ENCODE measurements at places on chromosomes 12 and 14.

GRCh38 chr12:46370792-46371717, 1.5 kb downstream of the SLC38A2 start:
- peak; percentile 91 for DNase-seq

DNA sequence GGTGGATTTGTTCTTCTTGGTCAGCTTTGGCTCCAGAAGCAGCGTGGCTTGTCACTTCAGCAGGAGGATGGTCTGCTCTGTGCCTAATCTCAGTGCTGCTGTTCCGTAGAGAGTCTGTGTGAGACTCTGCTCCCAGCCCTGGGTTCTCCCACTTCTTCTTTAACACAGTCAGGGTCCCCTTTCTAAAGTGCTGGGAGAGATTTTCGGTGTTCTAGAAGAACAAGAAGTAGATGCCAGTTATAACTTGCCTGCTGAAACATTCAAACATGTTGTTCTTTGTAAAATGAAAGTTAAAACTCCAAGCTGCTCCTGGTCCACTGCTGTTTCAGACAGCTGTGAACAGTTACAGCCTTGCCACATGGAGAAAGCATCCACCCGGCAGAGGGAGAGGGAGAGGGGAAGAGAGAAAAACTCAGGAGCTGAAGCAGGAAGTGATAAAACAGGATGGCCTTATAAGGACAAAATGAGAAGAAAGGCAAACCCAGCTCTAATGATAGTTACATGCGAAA, 55.2 kb upstream of the CERS5 start:
- no peak for DNase-seq

GRCh38 chr12:94372461-94372860, 87.2 kb downstream of the CEP83 start:
- DNase-seq: no peak

- DNase-seq: no peak
Measured at GRCh38 chr12:111268738-111269572, 99.9 kb downstream of the PHETA1 start.

- DNase-seq: no peak
Measured at GRCh38 chr12:52461693-52462092, 9.7 kb upstream of the KRT6B start.

DNA sequence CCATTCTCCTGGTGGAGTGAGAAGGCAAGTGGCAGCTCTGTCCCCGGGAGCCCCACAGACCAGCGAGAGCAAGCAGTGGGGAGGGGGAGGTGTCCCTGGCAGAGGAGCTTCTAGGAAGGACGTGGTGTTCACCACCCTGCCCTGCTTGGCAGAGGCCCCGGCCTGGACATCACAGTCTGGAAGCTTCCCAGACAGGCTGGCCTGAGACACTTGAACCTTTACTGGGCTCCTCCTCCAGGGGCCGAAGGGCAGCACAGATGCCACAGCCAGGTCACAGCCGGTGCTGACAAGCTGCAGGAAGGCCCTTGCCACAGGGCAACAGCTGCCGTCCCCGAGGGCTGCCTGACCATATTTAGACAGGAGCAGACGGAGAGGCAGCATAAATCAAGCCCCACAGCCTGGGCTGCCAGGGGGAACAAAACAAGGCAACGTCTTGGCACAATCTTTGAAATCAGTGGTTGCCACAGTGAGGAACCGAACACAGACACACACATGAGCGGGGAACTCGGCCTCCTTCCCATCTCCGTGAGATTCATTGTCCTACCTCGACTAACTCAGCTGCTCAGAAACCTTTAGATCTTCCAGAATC, 28.5 kb downstream of the PRIMA1 start:
- DNase-seq: no peak

DNA sequence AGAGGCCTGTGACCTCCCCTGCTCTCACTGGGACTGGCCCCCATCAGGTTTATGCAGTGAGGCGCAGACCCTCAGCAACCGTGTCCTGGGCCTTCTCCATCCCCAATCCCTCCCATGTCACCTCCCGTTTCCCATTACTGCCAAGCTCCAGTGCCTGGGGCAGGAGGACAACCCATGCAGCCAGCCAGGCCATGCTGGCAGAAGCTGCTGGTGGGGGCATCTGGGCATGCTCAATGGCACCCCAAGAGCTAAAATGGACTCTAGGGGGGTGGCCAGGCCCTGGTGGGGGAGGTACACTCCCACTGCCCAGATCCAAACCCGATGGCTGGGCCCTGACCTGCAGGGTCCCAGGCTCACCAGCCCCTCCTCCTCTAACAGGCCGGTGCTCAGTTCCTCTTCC, 20.5 kb upstream of the GPR132 start:
- no peak for DNase-seq

DNA sequence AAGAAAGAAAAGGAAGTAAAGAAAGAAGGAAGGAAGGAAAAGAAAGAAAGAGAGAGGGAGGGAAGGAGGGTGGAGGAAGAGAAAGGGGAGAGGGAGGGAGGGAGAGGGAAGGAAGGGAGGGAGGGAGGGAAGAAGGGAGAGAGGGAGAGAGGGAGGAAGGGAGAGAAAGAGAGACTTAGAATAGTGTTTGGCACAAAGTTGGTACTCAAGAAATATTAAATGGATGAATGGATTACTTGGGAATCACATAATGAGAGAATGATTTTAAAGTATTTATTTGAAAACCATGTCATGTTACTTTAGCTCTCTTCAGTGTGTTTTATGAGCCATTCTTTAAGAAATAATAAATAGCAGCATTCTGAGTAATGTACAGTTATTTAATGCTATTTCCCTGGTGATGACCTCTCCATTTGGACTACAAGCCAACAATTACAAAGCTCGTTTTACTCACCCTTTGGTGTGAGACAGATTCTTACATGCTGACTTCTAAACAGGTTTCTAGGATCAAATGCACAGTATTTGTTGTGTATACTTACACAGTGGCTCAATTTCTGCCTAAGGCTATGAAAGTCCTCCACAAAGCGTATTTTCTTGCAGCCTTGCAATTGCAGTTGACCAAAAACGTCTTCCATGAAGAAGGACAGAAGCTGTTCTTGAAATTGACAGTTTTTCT, 861 bp downstream of the IL26 start:
- DNase-seq: no peak

DNA sequence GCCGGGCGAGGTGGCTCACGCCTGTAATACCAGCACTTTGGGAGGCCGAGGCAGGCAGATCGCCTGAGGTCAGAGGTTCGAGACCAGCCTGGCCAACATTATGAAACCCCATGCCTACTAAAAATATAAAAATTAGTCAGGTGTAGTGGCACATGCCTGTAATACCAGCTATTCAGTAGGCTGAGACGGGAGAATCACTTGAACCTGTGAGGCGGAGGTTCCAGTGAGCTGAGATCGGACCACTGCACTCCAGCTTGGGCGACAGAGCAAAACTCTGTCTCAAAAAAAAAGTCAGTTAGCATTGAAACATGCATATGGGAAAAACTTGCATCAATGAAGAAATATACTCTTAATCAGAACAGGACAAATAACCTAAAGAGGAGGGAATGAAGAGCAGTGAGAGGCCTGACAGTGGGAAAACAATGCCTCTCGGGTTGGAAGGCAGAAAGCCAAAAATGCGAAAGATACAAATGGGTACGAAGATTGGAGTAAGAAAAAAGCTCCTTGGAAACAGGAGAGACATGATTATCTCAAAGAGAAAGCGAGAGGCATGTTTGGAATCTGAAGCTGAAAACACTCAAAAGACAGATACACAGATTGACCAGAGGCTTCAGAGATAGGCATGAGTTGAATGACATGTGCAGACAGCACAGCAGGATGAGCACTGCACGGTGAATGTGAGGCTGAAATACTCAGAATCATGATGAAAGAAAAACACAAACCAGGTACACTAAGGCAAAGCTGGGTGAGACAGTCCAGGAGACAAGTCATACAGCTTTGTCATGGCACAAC, 30.6 kb downstream of the RESF1 start:
- no peak for DNase-seq

DNA sequence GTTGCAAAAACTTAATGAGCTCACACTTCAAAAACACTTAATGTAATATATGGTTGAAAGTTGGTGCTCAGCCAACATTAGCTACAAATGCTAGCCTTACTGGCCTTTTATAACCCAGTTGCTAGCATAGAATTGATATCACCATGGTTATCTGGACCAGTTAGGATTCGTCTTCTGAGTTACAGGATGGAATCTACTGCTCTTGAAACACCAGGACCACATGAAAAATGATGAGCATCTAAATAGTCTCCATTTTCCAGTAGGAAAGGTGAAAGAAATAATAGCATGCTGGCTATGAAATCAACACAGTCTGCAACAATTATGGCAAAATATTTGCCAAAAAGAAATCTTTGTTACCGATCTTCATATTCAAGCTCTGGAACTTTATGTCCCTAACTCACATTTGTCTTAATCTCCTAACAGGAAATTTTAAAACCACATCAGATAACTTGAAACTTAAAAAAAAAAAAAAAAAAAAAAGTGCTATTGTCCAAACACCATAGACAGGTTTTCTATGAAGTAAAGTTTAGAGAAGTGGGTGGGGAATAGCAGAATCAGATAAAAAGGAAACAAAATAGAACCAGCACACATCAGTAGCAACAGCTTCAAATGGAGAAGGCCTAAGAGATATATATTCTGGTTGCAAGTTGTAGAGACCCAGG, 12.6 kb upstream of the CD69 start:
- no peak for DNase-seq

GRCh38 chr14:82759656-82760055, 1226.0 kb upstream of the SEL1L start:
- no peak for DNase-seq

DNA sequence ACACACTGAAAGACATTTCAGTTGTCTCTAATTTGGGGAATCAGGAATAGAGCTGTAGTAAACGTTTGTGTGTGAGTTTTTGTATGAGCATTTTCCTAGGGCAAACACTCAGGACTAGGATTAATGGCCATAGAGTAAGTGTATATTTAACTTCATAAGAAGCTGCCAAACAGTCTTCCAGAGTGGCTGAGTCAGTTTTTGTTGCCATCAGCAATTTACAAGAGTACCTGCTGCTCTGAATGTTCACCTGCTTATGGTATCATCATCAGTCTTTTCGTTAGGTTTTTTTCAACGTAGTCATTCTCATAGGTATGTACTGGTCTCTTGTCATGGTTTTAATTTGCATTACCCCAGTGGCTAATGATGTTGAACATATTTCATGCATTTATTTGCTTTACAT, 30.6 kb upstream of the TRHDE start:
- no peak for DNase-seq

DNA sequence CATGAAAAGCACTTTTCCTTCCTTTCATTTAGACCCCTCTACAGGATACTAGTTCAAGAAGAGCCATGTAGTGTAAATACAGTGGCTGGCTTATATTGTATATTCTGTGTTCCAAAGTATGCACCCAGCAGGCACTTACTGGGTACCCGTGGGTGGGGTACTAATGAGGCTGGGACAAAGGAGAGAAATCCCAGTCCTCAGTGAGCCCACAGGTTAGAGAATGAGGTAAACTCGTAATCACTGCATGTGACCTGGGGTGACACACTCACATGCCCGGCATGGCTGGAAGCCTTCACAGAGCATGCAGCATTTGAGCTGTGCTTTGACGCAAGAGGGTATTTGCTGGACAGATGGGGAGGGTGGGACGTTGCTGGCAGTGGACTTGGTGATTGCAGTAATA, 17.1 kb downstream of the SLC24A4 start:
- no peak for DNase-seq

DNA sequence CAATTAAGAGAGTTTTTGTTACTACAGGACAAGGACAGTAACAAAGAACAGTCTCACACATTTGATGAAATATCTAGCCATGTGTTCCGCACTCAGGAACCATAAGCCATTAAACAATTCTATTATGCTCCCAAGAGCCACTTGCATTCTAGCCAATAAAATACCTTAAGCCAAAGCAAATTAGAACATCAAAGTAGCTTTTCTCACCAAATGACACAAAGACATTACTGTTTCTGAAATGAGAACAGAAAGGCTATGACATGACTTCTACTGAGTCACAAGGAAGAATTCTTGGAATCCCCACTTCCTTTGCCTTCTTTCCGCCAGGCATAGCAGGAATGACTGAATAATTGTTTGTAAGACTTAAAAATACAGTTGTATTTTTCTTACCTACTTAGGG, 445.8 kb downstream of the ATP23 start:
- DNase-seq: no peak

- no peak for DNase-seq
Measured at GRCh38 chr14:90654831-90655276, 161.4 kb downstream of the TTC7B start.

- no peak for DNase-seq
Measured at GRCh38 chr12:92332552-92332951, 186.9 kb upstream of the BTG1 start.

GRCh38 chr12:79156846-79157463, 292.4 kb downstream of the SYT1 start:
- DNase-seq: no peak

GRCh38 chr14:51933191-51933590, 56.2 kb upstream of the RTRAF start:
- no peak for DNase-seq

DNA sequence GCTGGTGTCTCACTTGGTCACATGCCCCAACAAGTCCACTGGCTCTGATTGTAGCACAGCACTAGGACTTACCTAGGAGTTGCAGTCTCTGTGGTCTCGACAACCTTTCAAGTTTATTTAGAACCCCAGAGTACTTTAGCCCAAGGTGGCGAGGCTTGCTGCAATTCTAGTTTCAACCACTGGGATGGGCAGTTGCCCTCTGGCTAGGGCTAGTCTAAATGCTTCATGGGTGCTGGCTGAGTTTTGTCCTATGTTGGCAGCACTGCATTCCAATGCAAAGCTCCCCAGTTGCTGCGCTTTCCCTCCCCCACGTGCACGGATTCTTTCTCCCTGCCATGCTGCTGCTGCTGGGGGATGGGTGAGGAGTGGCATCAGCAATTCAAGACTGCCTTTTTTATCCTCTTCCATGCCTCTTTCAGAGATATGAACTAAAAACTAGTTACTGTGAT, 207.9 kb downstream of the SYNE2 start:
- DNase-seq: no peak

DNA sequence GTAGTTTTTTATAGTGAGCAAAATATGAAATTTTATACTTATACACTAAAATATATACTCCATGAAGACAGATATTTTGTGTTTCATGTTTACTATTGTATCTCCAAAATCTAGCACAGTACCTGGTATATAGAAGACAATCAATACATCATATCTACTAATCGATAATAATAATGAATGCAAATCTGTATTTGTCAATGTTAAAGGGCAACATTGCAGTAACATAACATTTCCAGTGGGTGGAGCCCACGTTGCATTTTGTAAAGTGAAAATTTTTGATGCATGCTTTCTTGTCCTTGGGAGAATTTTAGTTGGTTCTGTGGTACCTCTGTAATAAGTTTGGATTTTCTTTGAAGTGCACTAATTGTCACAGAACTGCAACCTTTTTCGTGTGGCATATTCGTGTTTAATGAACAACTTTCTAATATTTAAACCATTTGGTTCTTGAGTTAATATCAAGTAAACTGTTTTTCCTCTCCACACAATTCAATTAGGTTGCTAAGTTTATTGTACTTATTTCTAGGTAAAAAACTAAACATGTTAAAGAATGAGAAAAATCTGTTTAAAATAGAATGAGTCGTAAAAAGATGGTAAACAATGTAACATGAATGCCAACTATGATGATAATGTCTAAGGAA, 47.4 kb downstream of the AVPR1A start:
- no peak for DNase-seq

DNA sequence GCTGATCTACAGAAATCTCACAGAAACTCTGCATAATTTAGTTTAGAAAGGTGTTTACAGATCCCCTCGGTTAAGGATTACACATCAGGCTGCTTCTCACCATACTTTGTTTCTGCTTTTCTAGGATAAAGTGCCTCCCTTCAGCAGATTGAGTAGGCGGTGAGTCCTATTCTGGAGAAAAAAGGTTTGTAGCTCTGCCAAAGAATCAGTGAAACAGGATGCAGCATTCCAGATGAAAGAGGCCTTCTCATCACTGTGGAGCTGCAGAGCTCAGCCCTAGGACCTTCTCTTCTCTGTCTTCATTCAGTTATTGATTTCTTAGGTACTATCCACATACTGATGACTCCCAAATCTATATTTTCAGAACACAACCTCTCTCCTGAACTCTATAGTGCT, 155.5 kb upstream of the KRR1 start:
- no peak for DNase-seq

Measured in activated gamma-delta T cell treated with Interleukin-2 at 50 U/mL for 16 hours (primary cell).